ENCODE measurements at places on chromosomes 2 and 18. TPM values are rescaled to one million over a fixed set of nuclear protein-coding genes. Genes with fewer than 3 reads are reported as not detected.

Gene TMEM127
- total RNA-seq, result 15.7 TPM

Gene PSMA8
- total RNA-seq, result not detected

Gene WBP1
- 47.8 TPM for total RNA-seq

Gene HOXD9
- 0.53 TPM for total RNA-seq

Gene TRIM43
- total RNA-seq, result not detected

Gene NEURL3
- total RNA-seq, result not detected

Gene WDR54
- total RNA-seq, result 66.7 TPM

Gene DUSP11
- total RNA-seq, result 49.5 TPM

Gene LRRTM4
- total RNA-seq, result 0.03 TPM

Gene D2HGDH
- total RNA-seq, result 15.3 TPM

Gene MPP4
- 26.4 TPM for total RNA-seq

Gene GALNT3
- total RNA-seq, result not detected

Gene CIAO1
- total RNA-seq, result 135 TPM

Gene KCNG2
- total RNA-seq, result not detected

Gene ZNF2
- total RNA-seq, result 3.2 TPM

Gene VIT
- total RNA-seq, result not detected

Gene NFU1
- 50.4 TPM for total RNA-seq

Gene SRD5A2
- total RNA-seq, result not detected

Gene MARCO
- total RNA-seq, result 0.32 TPM
